ENCODE measurements at places on chromosomes 13 and 19.

GRCh38 chr19:10289167-10289835 lies 451 bp upstream of the ICAM5 start:
- no peak for DNase-seq

DNA sequence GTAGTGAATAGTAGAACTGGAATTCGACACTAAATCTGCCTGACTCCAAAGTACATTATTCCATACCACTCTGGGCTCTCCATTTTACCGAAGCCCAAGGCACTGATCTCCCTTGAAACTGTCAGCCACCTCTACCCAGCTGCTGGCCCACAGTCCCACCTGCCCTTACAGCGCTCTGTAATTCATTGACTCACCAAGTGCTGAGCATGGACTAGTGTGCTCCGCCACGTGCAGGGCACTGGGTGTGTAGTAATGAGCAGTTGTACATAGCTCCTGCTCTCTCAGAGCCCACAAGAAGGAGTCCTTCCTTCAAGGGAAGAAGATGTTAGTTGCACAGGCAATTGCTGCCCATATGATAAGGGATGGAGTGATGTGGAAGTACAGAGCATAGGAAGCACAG lies 76.6 kb upstream of the SIAH3 start:
- no peak for DNase-seq

- DNase-seq, result no peak
These were observed 7.7 kb upstream of the CSNK1G2 start for GRCh38 chr19:1933244-1933643.

DNA sequence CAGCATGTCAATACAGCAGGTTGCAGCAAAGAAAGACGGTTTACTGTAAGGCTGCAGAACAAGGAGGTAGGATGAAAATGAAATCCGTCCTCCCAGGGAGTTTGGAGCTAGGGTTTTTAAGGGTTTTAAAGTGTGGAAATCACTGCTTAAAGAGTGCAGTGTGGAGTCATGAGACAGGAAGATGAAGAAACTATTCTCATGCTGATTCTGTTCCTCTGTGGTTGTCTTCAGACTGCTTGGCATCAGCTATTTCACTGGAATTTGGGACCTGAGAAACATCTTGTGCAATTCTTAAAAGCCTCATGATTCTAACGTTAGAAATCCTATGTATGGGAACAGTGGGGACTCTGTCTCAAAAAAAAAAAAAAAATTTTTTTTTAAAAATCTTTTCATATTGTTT lies 11.4 kb downstream of the ZNF331 start:
- no peak for DNase-seq

DNA sequence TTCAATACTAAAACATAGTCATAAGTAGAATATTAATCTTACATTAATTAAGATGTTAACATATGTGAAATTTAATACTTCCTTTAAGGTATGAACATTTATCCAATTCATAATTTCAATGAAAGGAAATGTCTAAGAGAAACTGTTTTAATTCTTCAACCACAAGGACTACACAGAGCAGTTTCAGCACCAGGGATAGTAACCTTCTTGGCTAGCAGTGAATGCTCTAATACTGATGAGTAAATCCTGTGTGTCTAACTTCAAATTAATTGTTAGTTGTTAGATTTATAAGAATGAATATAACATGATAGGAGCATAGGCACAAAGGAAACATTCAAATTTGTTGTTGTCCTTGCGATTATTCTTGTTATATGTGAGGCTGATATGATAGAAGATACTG lies 15.6 kb upstream of the NBEA start:
- no peak for DNase-seq

DNA sequence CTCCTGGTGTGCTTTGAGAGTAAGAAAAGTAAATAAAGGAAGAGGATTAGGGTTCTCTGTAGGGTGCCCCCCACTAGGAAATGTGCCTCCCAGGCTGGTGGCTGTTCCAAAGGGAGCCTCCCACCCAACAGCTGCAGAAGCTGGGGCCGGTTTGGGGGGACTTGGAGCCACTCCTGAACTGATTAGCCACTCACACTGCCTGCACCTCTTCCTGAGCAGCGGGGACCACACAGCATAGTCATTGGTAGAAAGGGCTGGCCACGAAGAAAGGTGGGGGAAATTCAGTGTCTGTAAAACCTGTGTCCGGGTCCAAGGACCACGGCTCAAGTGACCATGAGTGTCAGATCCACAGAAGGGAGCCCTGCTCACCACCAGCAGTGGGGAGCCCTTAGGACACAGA lies 55.6 kb downstream of the SPACA7 start:
- no peak for DNase-seq

DNA sequence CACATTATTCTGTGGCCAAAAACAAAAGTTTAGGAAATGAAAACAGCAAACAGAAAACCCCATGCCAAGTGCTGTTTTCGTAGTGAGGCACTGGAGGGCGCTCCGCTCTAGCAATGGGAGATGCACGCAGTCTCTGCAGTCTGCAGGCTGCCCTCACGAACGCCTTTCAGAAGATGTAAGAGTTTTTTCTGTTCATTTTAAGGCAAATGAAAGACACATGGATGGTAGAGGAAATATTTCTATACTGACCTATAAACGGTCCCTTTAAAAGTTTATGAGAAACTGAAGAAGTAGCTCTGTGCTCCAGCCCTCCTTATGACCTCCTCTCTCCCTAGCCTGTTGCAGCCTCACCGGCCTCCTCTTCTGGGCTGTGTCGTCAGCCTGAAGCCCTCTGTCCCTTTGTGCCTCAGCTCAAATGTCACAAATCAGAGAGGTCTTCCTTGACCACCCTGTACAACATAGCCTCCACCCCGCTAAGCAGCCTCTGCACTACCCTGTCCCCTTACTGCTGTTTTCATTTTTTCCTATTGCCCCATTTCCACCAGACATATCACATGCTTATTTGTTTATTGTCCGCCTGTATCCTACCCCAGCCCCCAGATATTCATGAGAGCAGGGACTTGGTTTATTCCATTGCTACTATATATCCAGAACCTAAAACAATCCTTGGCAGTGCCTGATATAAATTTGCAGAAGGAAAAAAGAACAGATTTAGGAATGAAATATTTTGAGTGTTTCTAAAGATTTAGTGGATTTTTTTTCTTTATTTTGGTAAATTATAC lies 116.4 kb downstream of the TM9SF2 start:
- no peak for DNase-seq

DNA sequence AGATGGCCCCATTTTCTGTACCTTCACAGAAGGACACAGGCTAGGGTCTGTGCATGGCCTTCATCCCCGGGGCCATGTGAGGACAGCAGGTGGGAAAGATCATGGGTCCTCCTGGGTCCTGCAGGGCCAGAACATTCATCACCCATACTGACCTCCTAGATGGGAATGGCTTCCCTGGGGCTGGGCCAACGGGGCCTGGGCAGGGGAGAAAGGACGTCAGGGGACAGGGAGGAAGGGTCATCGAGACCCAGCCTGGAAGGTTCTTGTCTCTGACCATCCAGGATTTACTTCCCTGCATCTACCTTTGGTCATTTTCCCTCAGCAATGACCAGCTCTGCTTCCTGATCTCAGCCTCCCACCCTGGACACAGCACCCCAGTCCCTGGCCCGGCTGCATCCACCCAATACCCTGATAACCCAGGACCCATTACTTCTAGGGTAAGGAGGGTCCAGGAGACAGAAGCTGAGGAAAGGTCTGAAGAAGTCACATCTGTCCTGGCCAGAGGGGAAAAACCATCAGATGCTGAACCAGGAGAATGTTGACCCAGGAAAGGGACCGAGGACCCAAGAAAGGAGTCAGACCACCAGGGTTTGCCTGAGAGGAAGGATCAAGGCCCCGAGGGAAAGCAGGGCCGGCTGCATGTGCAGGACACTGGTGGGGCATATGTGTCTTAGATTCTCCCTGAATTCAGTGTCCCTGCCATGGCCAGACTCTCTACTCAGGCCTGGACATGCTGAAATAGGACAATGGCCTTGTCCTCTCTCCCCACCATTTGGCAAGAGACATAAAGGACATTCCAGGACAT lies 7.0 kb upstream of the CEACAM7 start:
- DNase-seq, result no peak

GRCh38 chr13:39876258-39876657 lies 220.8 kb downstream of the COG6 start:
- no peak for DNase-seq

DNA sequence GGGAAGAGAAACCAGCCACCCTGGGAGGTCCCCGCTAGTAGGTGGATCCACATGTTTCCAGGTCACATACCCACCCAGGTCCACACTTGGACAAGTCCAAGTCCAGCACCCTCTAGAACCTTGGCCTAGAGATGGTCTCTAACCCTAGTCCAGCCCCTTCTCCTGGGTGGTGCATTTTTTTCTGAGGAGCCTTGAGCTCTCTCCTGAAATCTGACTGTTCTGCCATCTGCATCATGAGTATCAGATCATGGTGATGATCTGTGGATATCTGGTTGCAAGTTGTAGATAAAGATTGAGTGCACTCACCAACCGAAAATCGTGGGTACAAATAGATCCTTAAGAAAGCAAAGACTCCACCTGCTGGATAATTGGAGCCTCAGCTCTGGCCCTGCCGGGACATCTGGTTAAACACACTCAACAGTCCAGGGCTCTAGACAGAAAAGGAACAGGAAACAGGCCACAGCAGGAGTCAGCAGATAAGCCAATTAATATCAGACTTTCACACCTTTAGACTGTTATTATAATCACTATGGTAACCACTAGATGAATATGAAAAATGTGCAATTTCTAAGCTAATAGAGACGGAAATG lies 41.1 kb downstream of the GPR12 start:
- DNase-seq, result no peak

DNA sequence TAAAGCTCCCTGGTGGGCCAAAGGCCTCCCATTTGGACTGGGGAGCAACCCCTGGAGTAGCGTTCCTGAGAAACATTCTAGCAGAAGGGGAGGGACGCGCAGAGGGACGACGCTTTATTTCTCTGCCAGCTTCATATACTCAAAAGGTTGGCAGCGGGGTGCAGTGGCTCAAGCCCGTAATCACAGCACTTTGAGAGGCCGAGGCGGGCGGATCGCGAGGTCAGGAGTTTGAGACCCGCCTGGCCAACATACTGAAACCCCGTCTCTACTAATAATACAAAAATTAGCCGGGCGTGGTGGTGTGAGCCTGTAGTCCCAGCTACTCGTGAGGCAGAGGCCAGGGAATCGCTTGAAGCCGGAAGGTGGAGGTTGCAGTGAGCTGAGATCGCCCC lies 16.8 kb downstream of the RB1 start:
- DNase-seq, result no peak

DNA sequence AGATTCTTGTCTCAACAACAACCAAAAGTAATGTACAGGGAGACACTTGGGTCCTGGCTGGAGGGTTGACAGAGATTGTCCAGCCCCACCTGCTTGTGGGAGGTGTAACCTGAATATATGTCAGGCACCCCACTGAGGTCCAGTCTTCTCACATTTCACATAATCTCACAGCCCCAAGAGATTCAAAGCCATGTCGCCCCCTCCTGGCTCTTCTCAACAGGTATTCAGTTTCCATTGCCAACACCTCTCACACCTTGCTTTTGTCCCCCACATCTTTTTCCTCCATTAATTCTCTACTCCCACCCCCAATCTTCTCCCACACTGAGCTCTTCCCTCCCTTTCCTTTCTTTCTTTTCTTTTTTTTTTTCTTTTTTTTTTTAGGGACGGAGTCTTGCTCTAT lies 11.2 kb downstream of the UNC13A start:
- DNase-seq, result no peak

DNA sequence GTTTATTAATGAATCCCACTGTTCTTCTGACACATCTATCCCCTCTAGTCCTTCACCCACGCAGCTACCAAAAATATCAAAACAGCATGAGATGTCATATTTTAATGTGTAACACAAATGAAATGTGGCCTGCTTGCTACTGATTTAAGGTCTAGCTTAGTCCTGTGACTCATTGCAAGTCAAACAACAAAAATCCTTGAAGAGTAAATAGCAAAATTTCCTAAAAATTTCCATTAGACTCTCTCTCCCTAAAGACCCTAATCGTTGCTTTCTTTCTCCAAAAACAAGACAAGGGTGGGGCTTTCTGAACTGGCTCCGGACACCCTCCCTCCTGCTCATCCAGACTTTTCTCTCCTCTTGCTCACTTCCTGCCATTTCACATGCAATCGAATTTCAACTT lies 99.9 kb upstream of the IPO5 start:
- no peak for DNase-seq

GRCh38 chr13:29154390-29154789 lies 334.3 kb downstream of the MTUS2 start:
- no peak for DNase-seq

GRCh38 chr19:21519488-21519887 lies 14.1 kb downstream of the ZNF429 start:
- no peak for DNase-seq

DNA sequence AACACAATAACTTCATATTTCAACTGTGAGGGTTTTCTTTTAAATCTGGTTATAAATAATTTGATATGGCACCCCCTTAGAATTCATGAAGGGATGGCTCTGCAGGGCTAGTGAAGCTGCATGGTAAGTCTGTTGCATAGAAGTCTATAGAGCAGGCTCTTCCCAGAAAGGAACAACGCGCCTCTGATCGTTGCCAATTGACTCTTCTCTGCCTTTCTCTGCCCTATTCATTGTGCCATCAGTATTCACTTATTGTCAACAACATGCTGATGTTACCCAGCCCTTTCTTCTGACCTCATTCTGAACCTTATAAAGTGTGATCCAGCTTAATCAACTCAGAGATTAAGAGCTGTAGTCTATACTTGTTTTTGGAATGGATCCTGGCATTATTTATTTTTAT lies 16.3 kb upstream of the DCT start:
- no peak for DNase-seq

DNA sequence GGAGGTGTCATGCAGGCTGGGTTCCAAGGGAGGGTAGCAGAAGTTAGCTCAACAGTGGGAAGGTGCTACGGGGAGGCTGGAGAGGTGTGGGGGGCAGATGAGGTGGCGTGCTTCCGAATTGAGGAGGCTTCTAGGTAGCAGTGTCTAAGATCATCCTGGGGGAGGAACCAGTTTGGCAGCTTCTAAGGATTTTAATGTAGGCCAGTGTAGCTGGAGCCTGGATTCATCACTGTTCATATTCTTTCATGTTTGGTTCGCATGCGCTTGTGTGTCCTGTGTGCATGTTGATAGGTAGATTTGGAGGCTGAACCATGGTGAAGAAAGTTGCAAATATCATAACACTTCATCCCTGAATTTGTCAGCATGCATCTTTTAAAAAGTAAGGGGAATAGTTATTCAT lies 86.7 kb downstream of the GPR12 start:
- no peak for DNase-seq

DNA sequence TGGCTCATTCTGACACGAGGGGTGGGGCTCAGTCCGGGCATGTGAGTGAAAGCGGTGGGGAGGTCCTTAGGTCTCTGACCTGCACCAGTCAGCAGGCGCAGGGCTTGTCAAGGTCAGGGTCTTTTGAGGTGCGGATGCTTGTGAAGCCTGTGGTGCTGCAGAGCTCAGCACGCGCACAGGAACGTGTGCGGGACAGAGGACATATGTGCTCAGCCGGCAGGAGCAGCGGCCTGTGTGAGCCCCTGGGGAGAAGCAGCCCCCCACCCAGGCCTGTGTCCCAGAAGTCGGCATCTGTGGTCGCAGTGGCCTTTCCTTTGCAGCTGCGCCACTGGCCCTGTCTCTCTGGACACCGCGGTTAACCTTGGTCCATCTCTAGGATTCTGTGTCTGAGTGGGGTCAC lies 30.9 kb downstream of the ATP4B start:
- DNase-seq, result no peak

All from forelimb muscle (tissue), 1 donor.